ENCODE measurements at places on chromosomes 16 and 17.

- DNase-seq = no peak
Measured at GRCh38 chr17:75548813-75549212, 23.3 kb downstream of the LLGL2 start.

- no peak for DNase-seq
Measured at GRCh38 chr16:78092758-78093157, 6.7 kb upstream of the WWOX start.

DNA sequence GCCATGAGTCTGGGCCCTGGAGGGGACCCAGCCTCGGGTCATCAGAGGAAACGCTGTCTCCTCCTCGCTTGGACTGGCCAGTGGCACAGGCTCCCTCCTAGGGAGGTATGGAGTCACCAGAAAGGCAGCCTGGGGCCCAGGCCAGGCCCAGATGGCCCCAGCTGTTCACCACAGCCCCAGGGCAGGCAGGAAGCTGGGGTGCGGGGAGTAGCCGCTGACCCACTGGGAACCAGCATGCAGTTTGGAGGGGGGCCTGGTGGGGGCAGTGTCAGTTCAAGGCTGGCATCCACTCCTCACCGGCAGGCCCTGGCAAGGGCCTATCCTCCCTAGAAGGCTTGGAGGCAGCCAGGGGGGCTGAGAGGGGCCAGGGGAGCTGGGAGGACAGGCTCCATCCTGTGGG is 48.8 kb downstream of the SDK2 start:
- DNase-seq = no peak

DNA sequence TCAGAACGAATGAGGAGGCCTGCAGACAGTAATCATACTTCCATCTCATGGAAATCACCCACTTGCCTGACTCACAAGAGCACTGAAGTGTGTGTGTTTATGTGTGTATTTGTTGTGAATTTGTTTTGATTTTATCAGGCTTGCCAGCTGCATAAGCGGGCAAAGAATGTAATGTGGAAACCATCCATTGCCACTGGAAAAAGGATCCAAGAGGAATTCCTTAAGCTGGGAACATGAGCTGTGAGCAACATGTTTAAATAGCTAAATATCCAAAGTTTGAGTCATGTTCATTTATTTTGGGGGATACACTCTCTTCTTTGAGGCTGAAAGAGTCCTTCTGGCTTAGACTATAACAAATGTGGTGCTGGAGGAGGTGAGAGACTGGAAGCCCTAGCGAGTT is 198.4 kb upstream of the TBX2 start:
- no peak for DNase-seq

DNA sequence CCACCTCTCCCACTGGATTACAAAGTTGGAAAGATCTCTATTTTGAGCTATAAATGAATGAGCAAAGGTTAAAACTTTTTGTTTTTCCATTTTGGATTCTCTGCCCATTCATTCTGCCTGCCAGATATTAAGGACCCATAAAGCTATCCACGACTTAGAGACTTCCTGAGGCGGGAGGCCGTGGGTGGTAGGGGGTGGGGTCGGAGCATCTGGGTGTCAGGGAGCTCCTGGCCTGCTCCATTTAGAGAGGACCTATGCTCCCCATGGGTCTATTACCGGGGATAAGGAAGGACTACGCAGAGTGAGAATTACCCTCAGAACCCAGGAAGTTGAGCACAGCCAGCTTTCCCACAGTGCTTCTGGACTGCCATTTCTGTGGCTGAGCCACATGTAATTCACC is 45.8 kb downstream of the MARF1 start:
- DNase-seq = no peak

DNA sequence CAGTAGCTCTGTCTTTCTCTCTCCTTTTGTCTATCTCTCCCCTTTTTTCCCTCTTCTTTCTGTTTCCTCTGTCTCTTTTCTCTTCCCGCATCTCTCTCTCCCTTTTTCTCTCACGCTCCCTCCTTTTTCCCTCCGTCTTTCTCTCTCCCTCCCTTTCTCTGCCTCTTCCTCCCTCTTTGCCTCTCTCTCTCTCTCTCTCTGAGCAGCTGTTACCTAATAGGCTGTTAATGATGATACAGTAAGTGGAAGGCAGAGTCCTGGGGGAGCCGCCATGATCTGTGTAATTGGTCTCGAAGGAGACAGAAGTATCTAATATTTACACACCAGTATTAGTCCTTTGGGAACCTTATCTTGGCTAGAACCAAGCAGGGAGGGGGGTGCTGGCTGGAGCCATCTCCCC is 136.1 kb upstream of the CIBAR2 start:
- no peak for DNase-seq

- no peak for DNase-seq
Measured at GRCh38 chr16:685967-686366, 1.8 kb upstream of the JMJD8 start.
